OCI-LY7 (cell line): ENCODE measurements at places on chromosomes 6 and 20.

- DNase-seq: no peak
Measured at GRCh38 chr6:142700671-142701312, 244.2 kb downstream of the HIVEP2 start.

DNA sequence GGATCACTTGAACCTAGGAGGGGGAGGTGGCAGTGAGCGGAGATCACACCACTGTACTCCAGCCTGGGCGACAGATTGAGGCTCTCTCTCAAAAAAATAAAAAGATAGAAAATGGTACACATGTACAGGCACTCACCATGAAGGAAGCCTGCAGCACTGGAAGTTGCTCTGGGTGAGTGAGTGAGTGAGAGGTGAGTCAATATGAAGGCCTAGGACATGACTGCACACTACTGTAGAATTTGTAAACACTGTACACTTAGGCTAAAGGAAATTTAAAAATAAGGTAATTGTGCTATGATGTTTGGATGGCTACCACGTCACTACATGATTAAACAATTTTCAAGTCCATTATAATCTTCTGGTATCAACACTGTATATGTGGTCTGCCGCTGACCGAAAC is 216.2 kb downstream of the FOXC1 start:
- no peak for DNase-seq

- DNase-seq: no peak
Measured at GRCh38 chr6:72363844-72364740, 257.8 kb upstream of the KCNQ5 start.

- DNase-seq: no peak
Measured at GRCh38 chr6:105537981-105538578, 135.2 kb upstream of the PREP start.

GRCh38 chr6:89828988-89829471 is 650 bp upstream of the CASP8AP2 start:
- peak; percentile 45 for DNase-seq
